ENCODE measurements at places on chromosomes 7 and 10. TPM values are rescaled to one million over a fixed set of nuclear protein-coding genes. Genes with fewer than 3 reads are reported as not detected.

Gene ITIH2
- 0.29 TPM for total RNA-seq

Gene LSM8
- 38.2 TPM for total RNA-seq

Gene PARD3
- total RNA-seq, result 71.0 TPM

Gene ZP3
- 19.3 TPM for total RNA-seq

Gene SRI
- total RNA-seq, result 127 TPM

Gene HECW1
- total RNA-seq, result 12.7 TPM

Gene ZNF365
- 1.3 TPM for total RNA-seq

Gene FFAR4
- 0.14 TPM for total RNA-seq

Gene NCOA4
- 110 TPM for total RNA-seq

Gene ANKRD22
- 0.35 TPM for total RNA-seq

Gene CCDC172
- total RNA-seq, result not detected

Gene MBL2
- total RNA-seq, result not detected

Gene SFTPA2
- total RNA-seq, result not detected

Gene SUN3
- total RNA-seq, result not detected

Gene ANKRD2
- 4.7 TPM for total RNA-seq

Gene TAS2R41
- not detected for total RNA-seq

Gene GATA3
- total RNA-seq, result 4.5 TPM

Gene ATP6V1F
- total RNA-seq, result 251 TPM

Gene MYO1G
- 0.14 TPM for total RNA-seq

Gene OPN4
- total RNA-seq, result not detected

Gene HMX3
- total RNA-seq, result not detected

Gene TRIM50
- total RNA-seq, result not detected

Gene SPDYE11
- total RNA-seq, result not detected

Gene AEBP1
- total RNA-seq, result not detected

Gene TMEM225B
- 1.2 TPM for total RNA-seq

Gene SPDYE2
- total RNA-seq, result not detected

Gene FAM221A
- 0.39 TPM for total RNA-seq
